Effector memory CD8-positive, alpha-beta T cell (primary cell): ENCODE measurements at places on chromosomes 16 and 17.

GRCh38 chr17:10036511-10037061, 131.5 kb upstream of the RCVRN start:
- no peak for DNase-seq

- no peak for DNase-seq
Measured at GRCh38 chr17:38447502-38448085, 19.3 kb downstream of the ARHGAP23 start.

GRCh38 chr16:3282103-3282729, 1.1 kb upstream of the ZNF263 start:
- no peak for DNase-seq

GRCh38 chr17:66300956-66301355, 1.5 kb upstream of the PRKCA start:
- no peak for DNase-seq

DNA sequence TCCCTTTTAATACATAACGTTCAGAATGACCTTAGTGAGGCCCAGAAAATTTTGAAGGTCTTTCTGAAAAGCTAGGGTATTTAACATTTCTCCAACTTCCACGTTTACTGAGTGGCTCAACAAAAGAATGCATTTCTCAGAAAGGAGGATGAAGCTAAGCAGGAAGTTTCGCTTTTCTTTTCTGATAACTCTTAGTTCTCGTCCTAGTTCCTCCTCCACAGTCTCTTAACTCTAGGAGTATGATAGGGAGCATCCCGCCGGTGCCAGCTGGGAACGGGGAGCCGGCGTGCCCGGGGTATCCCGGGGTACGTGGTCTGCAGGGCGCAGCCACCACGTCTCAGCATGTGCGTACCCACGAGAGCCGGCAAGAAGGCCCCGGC, 363 bp downstream of the KARS1 start:
- no peak for DNase-seq

DNA sequence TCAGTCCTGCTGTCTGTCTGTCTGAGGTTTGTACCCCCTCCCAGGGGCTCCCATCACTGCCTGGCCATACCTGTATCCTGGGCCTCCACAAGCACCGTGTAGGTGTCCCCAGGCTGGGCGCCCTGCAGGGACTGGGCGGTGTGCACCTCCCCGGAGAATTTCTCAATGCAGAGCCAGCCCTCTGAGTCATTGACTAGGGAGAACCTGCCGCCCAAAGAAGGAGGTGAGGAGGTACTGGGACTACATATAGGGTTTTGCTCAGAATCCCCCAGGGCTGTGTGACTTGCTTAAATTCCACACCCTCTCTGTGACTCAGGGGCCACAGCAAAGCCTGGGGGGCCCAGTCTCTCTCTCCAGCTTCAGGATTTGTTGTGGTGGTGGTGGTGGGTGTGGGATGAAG, 7.6 kb downstream of the CDH16 start:
- DNase-seq = no peak

DNA sequence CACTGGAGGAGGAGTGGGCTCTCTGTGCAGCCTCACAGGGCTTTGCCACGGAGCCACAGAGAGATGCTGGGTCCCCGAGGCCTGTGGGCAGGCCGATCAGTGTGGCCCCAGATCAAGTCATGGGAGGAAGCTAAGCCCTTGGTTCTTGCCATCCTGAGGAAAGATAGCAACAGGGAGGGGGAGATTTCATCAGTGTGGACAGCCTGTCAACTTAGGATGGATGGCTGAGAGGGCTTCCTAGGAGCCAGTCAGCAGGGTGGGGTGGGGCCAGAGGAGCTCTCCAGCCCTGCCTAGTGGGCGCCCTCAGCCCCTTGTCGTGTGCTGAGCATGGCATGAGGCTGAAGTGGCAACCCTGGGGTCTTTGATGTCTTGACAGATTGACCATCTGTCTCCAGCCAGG, 3.9 kb downstream of the NXPH3 start:
- DNase-seq = no peak
